BJ (cell line): ENCODE measurements at places on chromosomes 11 and 22.

DNA sequence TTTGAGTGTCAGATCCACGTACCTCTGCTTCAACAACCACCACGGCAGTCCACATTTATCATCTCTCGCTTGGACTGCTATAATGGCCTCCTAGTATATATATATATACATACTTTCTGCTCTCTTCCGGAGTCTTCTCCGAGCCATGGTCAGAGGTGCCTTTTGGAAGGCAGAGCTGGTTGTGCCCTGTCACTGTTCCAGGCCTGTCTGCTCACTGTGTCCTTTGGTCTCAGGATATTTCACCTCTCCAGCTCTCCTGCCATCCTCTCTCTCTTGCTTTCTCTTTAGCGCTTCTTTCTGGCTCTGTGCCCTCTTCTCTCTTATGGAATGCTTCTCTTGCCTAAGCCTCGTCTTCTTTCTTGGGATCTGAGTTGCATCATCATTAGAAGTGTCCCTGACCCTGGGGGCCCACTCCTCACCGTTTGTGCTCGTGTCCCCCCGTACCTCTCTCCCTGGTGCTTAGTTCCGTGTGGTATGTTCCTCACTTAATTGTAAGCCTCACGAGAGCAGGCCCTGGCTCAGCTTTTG lies 86.1 kb upstream of the RASSF10 start:
- no peak for DNase-seq

DNA sequence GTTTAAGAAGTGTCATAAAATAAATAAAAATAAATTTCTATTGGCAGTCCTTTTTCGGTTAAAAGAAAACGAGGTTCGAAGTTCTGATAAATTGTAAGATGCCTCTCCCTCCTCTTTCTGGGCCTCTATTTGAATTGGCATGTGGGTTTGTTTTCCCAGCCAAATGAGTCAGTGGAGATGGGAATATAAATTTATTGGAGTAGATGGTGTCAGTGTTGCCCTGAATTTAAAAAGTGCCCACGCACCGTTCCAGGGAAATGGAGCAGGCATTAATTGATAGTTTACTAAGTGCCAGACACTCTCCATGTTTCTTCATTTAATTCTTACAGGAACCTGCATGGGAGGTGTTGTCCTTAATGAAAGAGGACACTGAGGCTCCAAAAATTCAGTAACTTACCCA lies 119.2 kb downstream of the FEZ1 start:
- DNase-seq, result no peak

DNA sequence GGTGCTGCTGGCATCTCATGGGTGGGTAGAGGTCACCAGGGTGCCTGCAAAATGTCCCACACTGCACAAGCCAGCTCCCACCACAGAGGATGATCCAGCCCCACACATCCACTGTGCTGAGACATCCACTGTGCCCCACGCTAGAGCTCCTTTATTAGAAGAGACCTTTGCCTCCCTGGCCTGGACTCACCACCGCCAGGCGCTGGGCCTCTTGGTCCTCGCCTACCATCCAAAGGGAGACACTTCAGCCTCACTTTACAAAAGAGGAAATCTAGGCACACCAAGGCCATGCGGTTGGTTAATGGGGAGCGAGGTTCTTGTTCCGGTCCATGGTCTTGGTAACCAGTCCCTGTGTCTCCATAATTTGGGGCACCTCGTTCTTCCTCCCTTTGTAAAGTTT lies 3.4 kb upstream of the ANO1 start:
- DNase-seq, result no peak

- no peak for DNase-seq
Observed at GRCh38 chr11:23723861-23724260, 773.0 kb upstream of the LUZP2 start.

DNA sequence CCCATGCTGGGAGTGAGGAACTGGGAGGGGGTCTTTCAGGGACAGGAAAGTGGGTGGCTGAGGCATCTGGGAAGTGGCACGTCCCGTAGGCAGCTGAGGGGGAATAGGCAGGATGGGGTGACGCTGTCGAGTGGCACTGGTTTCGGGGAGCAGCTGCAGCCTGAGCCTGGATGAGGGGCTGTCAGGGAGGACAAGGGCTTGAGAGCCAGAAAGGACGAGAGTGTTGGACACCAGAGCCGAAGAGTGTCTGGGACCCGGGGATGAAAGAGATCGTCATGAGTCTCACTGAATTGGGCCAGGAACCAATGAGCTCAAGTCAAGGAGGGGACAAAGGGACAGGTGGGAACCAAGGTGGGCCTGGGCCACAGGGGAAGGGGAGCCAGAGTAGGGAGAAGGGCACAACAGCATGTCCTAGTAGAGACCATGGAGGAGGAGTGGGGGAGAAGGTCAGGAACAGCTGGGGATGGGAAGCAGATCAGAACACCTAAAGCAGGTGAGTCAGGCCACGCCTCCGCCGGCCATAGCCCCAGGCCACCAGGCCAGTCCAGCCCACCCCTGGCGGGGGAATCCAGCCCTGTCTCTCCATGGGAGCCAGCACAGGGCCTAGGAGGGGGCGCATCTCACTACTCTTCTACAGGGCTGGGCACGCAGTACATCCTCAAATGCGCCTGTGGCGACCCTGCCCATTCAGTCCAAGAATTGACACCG lies 4.2 kb downstream of the RAB3IL1 start:
- no peak for DNase-seq

DNA sequence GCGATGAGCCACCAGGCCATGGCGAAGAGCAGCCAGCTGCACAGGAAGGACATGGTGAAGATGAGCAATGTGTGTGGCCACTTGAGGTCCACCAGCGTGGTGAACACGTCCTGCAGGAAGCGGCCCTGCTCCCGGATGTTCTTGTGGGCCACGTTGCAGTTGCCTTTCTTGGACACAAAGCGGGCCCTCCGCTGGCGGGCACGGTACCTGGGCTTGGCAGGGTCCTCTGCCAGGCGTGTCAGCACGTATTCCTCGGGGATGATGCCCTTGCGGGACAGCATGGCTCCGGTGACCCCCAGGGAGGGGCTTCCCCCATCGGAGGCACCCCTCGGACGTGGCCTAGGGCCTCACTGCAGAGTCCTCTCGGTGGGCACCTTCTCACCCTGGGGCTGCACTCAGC lies 648 bp downstream of the KCNJ11 start:
- no peak for DNase-seq

DNA sequence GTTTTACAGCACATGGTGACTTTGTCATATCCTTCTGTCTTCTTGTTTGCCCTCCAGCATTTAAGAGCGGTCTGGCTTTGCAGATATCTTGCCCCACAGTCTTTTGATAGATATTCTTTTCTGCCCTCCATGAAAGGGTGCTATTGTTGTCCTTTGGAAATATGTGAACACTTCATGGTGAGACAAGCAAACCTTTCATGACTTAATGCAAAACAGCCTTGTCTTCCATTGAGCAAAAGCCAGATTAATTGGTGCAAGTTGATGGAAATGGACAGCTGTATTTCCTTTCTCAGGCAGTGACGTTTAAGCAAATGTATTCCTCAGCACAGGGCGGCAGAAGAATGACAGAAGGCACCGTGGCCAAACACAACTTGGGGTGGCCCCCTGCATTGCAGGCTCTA lies 4.4 kb downstream of the DCPS start:
- DNase-seq, result no peak

GRCh38 chr11:3958281-3958680 lies 102.8 kb downstream of the STIM1 start:
- DNase-seq, result no peak

GRCh38 chr11:6397636-6398035 lies 7.4 kb downstream of the SMPD1 start:
- DNase-seq, result no peak

DNA sequence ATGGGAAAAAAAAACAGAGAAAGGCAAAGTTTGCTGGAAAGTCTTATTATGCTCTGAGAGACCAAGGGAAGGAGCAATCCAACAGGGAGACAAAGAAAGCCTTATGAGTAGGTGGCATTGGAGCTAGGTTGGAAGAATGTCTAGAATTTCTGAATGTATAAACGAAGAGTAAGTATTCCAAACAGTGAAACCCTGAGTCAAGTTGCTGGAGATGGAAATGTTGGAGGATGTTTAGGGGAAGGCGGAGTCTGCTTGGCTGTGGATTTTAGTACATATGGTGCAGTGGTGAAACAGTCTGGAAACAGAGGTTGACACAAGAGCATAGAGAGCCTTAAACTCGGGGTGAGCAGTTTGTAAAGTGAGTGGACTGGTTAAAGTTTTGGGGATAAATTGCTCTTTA lies 314.8 kb upstream of the CADM1 start:
- DNase-seq, result no peak

- no peak for DNase-seq
Observed at GRCh38 chr11:65128182-65129145, 5.9 kb downstream of the SYVN1 start.

- DNase-seq, result no peak
Observed at GRCh38 chr11:64244966-64245365, 1.8 kb downstream of the PPP1R14B start.

- DNase-seq, result no peak
Observed at GRCh38 chr11:122108192-122108799, 7.7 kb downstream of the BLID start.

GRCh38 chr22:32743046-32743445 lies 58.5 kb upstream of the TIMP3 start:
- DNase-seq, result no peak

DNA sequence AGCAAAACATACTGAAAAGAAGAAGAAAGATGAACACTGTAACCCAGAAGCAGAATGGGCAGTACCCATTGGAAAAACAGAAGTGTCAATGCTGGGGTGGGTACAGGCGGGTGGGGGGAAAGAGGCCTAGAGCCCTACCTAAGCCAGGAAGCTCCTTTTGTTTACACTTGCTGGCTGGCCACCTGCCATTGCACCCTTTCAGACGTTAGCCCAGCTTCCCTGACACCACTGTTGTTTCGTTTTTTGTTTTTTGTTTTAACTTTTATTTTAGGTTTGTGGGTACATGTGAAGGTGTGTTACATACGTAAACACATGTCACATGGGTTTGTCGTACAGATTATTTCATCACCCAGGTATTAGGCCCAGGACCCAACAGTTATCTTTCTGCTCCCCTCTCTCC lies 55.4 kb downstream of the PLEKHA7 start:
- DNase-seq, result no peak

DNA sequence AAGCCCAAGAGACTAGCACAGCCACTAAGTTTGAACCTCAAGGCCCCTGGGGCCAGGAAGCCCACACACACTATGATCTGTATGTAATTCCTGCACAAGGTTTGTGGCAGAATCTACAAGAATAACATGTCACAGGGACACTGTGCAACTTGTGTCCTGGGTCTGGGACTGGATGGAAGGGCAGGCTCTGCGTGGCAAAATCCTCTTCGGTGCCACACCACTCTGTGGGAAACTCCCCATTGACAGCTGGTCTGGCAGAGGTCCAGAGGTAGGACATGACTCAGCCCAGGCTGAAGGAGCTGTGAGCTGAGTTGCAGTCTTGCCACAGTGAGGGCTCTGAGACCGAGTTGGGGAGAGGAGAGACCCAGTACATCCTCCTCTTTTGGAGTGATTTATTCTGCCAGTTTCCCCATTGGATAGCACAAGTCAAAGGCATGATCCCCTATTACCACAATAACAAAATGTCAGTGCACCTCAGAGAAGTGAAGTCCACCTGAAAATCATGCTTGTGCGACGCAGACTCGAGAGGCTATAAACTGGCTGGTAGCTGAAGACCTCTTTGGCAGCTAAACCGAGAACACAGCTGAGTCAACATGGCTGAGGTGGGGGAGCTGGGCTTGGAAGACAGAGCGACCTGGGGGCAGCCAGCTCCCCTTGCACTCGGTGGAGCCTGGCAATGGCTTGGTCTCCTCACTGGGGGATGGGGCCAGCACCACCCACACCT lies 23.3 kb upstream of the SERPIND1 start:
- peak; percentile 26 for DNase-seq

GRCh38 chr11:9200471-9200870 lies 64.7 kb downstream of the DENND5A start:
- no peak for DNase-seq

DNA sequence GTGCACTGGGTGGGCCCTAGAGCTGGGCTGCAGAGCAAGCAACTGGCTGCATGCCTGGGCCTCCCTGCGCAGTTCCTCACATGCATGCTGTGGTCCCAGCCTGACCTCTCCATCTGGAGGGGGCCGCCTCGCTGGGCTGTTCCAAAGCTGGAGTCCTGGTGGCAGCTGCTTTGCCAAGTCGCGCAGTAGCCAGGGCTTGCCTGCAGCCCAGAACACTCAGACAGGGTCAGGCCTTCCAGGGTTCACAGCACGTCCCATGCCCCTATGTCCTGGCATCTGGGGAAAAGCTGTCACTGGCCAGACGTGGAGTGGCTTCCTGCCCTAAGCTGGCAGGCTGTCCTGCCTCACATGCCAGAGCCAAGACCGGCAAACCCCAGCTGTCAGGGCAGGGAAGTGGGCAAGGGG lies 16.5 kb upstream of the CDC42EP2 start:
- DNase-seq, result no peak

DNA sequence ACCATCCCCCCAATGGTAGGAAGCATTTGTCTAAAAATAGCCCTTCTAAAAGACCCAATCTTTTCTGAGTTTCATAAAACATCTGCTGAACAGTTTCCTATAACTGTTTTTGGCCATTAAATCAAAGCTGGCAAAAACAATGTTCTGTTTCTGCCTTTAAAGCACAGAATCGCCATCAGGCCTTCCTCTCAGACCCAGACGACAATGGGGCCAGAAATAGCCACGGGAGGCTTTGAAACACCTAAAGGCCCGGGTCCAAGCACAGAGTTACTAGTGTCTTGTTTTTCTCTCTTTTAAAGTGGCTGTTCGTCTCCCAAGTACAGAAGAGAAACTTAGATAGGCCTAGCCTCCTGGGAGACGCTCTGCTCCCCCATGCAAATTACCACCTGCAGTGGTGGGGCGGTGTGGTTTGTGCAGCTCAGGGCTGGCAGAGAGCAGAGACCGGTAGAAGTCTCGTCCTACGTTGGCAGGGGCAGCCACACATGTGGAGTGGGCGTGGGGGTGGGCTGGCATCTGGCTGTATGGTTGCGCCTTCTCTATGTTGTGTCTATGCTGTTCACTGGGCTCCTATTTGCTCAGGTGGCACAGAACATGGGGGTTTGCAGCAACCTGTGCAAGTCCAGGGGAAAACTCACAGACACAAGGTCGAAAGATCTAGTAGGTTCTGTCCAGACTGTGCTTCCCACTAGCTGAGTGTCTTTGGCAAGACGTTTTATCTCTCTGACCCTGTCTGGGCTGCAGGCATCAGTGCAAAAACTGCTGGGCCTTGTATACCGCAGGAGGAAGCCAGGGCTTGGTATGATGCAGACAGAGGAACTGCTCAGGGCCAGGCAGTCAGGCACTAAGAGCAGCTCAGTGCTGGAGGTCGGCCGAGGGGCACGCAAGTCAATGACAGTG lies 23.6 kb upstream of the ETS1 start:
- no peak for DNase-seq

- DNase-seq, result no peak
Observed at GRCh38 chr11:103637295-103637694, 399.1 kb upstream of the DDI1 start.

- no peak for DNase-seq
Observed at GRCh38 chr11:8095371-8095770, 14.4 kb downstream of the TUB start.
